KBM-7 (cell line): ENCODE measurements at places on chromosomes 11 and 22.

GRCh38 chr11:1062075-1062820 is 12.4 kb upstream of the MUC2 start:
- DNase-seq = no peak

DNA sequence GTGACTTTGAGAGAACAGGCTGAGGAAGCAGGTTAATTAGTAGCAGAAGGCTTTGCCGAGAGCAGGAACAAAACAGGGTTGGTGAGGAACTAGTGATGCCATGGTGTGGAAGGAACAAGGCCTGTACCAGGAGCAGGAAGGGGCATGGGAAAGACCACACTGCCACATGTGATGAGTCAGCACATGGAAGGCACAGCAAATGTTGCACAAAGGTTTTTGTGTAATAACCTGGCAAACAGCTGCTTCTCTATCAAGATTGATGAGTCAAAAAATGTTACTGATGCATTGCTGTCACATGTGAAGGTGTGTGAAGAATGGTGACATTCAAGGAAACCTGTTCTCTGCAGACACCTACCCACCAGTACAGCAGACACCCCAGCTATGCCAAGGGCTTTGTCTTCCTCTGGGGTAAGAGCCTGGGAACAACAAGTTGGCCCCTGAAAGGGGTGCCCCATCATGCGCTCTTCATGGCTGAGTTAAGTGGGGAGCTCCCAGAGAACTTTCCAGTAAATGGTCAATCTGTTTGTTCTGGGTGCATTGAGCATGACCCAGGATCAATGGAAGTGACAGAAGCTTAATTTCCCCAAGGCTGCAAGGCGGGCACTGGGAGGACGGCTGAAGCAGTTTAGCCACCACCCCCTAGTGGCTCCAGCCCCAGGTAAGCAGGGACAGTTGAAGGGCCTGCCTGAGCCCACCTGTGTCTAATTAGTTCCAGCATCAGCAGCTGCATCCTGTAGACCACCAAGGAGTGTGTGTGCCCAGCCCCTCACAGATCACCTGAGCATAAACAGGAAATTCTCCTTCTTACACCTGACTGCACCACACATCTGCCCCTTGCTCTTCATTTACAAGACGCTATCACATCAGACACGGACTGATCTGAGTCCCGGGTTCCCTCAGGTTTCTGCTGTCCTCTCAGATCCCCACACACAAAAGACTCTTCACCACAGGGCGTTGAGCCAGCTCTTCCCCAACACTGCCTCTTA is 47.6 kb downstream of the GGTLC2 start:
- DNase-seq = no peak

DNA sequence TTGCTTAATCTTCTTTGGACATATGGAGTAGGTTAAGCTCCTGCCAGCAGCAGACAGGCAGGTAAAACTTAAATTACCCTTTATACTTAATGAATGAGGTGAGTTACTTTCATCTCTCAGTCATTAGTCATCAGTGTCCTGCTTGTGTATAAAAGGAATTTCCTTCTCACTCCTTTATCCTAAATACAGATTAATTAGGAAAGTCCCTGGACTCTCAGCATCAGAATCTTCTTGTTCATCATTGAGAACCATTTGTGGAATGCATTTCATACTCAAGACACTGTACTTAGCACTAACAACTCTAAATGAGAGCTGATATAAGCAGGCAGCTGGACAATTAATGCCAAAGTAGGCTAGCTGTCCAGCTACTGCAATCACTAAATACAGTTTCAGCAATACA is 630.4 kb downstream of the METTL15 start:
- DNase-seq = no peak

DNA sequence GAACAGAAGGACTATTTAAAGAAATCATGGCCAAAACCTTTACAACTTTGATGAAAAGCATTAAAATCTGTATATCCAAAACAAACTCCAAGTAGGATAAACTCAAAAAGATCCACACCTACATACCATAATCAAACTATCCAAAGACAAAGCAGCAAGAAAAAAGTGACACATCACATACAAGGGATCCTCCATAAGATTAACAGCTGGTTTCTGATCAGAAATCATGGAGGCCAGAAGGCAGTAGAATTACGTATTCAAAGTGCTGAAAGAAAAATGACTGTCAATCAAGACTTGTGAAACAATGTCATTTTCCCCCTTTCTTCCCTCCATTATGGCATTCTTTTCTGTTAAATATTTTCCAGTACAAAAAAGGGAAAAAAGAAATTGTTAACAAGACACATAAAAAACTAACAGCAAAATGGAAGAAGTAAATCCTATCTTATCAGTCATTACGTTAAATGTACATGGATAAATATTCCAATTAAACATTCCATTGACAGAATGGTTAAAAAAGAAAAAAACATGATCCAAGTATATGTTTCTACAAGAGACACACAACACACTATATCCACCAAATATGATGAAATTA is 34.2 kb upstream of the ARHGAP32 start:
- no peak for DNase-seq

- DNase-seq = no peak
Observed at GRCh38 chr22:35524966-35525686, 15.5 kb upstream of the RASD2 start.

DNA sequence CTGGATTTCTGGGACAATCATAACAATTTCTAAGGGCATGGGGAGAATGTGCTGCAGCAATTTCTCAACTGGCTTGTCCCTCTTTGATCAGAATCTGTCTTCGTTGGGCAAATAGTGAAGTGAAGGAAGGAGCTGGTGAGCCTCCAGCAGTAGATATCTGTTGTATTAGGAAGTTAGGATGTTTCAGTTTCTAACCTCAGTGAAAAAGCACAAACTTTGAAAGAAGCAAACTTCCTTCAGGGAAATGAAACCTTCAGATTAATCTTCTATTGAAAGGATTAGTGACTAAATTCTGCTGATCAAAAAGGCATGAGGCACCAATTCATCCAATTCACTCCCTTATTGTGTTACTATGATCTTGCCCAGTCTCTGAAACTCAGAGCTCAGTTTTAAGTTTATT is 24.3 kb downstream of the LMO2 start:
- no peak for DNase-seq

DNA sequence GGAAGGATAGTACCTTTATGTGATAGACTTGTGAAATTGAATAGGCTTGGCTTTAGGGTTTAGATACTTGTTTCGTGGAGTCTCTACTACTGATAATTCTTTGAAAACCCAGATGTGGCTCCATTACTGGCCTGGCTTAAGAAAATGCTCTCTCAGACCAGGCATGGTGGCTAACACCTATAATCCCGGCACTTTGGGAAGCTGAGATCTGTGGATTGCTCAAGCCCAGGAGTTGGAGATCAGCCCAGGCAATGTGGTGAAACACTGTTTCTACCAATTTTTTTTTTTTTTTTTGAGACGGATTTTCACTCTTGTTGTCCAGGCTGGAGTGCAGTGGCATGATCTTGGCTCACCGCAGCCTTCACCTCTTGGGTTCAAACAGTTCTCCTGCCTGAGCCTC is 40.9 kb downstream of the ATG13 start:
- DNase-seq = no peak

DNA sequence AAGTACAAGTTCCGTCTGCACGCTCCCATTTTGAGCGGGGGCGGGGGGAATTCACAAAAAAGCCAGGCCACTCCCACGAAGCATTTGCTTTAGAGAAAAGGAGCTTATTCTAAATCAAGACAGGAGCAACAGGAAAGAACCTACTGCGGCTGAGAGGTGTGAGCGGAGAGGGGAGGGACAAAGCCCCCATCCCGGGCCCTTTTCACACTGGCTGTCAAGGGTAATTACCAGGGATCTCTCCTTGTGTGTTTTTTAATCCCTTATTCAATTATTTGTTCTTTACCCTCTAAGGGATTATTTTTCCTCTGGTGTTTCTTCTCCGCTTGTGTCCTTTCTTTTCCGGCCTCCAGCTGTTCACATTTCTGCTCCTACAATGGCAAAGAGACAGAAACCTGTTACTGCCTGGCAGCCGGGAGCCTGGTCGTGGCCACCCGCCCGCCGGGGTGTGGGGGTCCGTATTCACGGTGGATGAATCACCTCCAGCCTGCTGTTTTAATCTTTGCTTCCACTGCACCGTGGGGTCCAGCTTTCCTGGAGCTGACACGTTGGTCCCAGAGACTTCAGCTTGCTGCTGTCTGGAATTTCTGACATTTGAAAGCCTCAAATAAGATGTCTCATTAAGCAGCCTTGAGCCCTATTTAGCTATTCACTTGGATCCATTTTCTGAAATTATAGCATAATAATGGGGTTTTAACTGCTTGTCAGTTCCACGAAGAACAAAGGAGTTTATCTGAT is 61.4 kb upstream of the FADD start:
- no peak for DNase-seq

- DNase-seq = no peak
Observed at GRCh38 chr11:44877571-44878497, 72.8 kb downstream of the TP53I11 start.

- DNase-seq = no peak
Observed at GRCh38 chr11:87545858-87546257, 508.1 kb downstream of the TMEM135 start.

DNA sequence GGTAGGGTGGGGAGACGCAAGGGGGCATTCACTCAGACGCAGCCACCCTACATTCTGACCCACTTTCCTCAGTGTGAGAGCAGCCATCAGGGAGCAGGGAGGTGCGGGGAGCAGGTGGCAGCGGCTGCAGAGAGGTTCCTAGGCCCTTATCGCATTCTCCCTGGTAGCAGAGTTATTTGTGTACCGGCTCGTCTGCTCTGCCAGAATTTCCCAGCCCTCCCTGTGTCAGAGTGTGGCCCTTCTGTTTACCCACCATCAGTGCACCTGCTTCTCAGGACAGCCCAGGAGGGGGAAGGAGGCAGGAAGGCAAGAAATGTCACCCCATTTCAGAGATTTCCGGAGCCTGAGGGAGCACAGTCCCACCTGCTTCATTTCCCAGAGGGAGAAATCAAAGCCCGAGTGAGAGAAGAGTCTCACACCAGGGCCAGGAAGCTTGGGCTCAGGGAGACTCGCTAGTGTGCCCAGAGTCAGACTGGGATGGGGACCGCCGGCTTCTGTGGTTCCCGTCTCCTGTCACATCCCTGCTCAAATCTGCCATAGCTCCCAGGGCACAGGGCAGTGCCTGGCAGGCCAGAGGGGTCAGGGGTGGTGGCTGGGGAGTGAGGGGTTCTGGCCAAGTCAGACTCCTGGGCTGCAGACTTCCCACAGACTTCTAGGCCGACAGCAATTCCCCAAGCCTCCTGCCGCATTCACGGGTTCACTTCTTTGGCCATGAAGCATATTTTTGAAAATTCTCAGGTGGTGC is 49.7 kb downstream of the ARRB1 start:
- no peak for DNase-seq

GRCh38 chr11:60915248-60915914 is 1.4 kb downstream of the TMEM109 start:
- peak; percentile 81 for DNase-seq

DNA sequence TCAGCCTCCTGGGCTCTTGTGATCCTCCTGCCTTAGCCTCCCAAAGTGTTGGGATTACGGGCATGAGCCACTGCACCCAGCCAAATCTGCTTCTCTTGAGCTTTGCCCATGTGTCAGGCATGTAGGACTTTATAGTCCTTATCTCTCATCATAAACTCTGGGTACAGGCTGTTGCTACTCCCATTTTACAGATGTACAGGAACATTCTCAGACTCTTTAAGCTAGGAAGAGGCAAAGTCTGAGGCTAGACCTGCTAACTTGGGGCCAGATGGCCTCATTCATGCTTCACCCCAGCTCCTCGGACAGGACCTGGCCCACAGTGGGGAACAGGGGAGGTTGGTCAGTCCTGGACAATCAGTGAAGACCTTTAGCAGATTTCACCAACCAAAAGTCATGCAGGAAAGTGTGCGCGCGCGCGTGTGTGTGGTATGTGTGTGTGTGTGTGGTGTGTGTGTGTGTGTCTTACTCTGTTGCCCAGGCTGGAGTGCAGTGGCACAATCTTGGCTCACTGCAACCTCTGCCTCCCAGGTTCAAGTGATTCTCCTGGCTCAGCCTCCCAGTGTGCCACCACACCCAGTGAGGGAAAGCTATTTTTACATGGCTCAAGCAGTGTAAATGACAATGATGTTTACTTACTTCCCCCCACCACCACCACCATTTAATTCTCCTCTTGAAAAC is 23.8 kb downstream of the YDJC start:
- DNase-seq = no peak

GRCh38 chr11:75068559-75068958 is 28.1 kb downstream of the OR2AT4 start:
- no peak for DNase-seq

DNA sequence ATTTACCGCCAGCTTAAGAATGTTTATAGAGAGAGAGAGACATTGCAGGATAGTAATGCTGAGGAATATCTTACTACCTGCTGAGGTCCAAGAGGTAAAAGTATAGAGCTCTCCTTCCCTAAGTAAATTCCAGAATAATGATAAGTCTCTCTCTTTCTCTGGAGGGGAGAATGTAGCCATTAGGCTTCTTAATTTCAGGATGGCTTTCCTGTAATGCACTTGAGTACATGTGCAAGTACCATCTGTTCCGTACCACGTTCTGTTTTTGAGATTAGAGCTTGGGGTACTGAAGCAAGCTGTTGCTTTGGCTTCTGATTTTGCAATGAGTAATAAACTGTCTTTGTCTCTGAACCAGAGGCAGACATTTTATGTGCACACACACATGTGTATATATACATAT is 1314.0 kb downstream of the JRKL start:
- no peak for DNase-seq

GRCh38 chr11:59221441-59221840 is 8.7 kb upstream of the MPEG1 start:
- no peak for DNase-seq

DNA sequence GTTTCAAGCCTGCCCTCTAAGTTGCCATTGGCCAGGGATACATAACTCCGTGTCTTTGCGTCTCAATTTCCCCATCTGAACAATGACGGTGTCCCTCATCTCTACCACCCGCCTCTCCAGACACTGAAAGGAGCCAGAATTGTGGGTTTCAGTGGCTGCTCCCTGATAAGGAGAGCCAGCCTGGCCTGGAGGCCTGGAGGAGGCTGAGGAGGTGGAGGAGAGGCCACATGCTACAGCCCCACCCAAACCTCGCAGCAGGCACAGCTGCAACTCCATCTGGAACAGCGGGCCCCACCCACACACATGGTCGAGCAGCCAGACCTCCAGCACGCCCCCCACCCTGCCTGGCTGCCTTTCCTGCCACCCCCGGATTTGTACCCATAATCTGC is 34.4 kb upstream of the CD82 start:
- DNase-seq = no peak

- peak; percentile 47 for DNase-seq
Observed at GRCh38 chr22:42648368-42649245, 585 bp downstream of the CYB5R3 start.

- no peak for DNase-seq
Observed at GRCh38 chr11:62001450-62002191, 34.2 kb upstream of the FTH1 start.

- DNase-seq = no peak
Observed at GRCh38 chr22:46614025-46614931, 5.9 kb upstream of the GRAMD4 start.

GRCh38 chr11:72605973-72606747 is 68.1 kb downstream of the PDE2A start:
- no peak for DNase-seq

GRCh38 chr11:104918113-104918824 is 20.0 kb upstream of the CASP12 start:
- peak; percentile 15 for DNase-seq

GRCh38 chr22:38981005-38981991 is 849 bp upstream of the APOBEC3B start:
- DNase-seq = no peak

GRCh38 chr22:28560046-28560742 is 119.4 kb downstream of the TTC28 start:
- DNase-seq = no peak
